ENCODE measurements at places on chromosomes 3 and 15.
A peak's percentile ranks its signal among the peaks of the same experiment; 100 is the strongest.

DNA sequence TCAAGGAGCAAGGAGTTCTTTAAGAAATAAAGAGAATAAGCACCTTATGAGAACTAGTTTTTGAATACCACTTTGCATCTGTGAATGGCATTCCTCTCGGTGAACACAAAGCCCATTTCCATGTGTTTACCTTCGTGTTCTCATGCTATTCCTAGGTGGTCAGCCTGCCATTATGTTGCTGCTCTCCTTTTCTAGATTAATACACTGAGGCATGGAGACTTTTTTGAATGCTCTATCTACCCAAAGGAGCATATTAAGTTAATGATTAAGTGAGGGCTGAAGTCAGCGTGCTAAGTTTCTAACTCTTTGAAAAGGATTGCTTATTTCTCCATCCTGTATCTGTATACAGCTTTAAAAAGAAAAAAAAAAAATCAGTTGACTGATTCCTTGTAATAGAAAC lies 394.5 kb downstream of the MECOM start:
- DNase-seq = no peak

- no peak for DNase-seq
These were observed 4.5 kb upstream of the ZBTB47 start for GRCh38 chr3:42649006-42649405.

DNA sequence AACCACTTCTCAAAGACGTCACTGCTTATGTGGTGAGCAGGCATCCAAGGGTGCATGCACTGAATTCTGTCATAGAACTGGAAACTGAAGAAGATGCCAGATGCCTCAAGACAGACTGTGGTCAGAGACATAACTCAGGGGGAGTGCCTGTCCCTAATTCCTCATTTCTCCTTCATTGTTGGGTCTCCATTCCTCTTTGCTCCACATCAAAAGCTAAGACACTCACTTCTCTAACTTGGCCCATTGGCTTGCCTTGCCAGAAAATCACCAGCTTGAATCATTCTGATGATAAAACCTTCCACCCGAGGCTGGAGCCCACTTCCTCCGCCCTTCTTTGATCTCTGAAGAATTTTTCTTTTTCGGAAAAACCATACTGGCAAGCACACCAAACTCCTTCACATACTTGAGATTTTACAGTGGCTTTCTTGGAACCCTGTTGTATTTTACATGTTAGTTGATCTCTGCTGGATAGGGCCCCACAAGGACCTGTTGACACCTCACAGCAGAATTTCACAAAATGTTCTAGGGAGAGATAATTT lies 69.9 kb downstream of the COL8A1 start:
- no peak for DNase-seq

DNA sequence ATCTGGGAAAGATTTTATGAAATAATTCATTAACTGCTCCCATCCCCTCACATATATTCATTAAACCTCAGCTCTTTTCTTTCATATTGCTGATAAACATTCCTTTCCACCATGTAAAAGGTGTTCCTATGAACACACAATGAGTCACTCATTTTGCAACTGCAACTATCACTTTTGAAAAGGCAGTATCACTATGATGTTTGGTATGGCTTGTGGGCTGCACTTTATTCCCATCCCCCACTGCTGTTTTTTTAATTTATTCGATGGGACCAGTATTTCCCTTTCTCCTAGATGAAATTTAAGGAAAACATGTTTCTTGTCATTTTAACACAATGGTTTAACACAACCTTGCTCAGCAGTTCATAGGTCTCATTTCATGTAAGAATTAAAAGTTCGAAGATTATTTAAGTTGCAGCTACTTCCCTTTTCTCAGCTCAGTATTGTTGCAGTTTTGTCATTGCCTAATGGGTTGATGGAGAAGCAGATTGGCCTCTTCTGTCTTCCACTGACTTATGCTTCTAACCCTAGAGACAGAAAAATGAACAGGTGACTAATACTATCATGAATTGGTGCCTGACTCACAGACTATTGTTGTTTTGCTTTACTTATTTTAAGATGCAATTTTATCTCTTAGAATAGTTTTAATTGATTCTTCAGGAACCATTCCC lies 280.3 kb downstream of the ZPLD1 start:
- no peak for DNase-seq

DNA sequence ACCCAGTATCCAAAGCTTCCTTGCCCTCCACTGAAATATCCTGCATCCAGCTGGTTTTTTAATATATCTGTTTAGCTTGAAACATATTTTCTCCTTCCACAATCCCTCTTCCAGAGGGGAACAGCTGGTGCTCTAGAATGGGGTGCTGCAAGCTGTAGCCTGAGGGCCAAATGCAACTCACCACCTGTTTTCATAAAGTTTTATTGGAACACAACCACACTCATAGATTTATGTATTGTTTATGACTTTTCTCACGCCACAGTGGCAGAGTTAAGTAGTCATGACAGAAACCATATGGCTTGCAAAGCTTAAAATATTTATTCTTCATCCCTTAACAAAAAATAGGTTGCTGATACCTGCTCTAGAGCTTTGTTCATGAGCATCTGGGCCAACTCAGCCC lies 298.7 kb downstream of the CLSTN2 start:
- DNase-seq = no peak

DNA sequence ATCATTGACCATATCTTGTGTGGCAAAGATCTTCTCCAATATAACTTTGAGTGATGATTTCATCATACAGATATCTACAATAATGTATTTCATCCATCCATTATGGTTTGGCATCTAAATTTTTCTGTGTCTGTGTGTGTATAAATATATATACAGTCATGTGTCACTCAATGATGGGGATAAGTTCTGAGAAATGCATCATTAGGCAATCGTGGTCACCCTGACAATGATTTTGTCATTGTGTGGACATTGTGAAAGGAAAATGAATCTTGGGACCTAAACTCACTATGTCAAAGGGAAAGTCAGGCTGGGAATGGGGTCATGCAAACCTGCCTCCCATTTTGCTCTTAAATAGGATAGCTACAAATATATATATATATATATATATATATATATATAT lies 12.4 kb downstream of the CFAP161 start:
- DNase-seq = no peak

DNA sequence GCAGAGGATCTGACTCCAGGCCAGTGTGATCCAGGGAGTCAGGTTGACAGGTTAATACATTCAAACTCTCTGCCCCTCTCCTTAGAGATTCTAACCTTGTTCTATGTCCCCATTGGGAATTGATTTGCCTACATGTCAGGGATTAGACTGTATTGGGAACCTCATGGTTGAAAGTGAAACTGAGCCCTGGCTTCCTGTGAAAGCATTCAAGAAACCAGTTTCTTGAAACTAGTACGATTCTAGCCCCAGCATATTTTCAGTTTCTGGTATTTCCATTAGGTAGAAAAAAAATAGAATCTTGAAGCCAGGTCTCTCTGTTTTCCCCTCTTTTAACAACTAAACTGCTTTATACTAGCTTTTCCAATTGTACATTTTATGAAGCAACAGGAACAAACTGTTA lies 140.4 kb upstream of the ABI3BP start:
- DNase-seq = no peak

GRCh38 chr3:184479426-184480126 lies 82.0 kb upstream of the EPHB3 start:
- DNase-seq = no peak

DNA sequence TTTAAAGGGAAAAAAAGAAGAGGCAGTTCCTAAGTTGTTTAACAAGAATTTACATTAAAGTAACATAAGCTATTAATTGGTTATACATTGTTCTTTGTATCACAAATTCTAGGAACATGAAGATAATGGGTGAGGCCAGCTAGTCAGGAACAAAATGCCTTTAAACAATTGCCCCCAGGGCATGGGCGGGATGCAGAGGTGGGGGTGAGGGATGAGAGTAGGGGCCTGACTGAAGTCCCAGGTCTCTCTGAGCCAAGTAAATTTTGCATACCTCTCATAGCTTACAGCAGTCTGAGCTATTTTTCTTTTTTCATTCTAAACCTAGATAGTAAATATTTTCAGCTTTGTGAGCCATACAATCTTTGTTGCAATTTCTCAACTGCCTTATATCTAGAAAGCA lies 77.8 kb upstream of the RNU6-1 start:
- no peak for DNase-seq

- DNase-seq = no peak
These were observed 529.1 kb upstream of the CCDC54 start for GRCh38 chr3:106848099-106848498.

DNA sequence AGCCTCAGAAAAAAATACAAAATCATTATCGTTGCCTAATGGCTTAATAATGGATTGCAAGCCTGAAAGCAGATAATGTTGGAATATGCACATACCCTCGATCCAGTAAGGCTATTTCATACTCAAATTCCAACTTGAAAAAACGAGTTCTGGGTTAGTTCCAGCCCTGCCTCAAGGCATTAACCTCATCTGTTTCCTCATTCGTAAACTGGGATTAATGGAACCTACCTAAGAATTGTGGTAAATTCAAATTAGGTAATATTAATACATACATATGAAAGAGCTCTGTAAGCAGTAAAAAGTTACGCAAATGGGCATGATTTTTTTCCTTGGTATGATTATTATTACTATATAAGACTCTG lies 107.5 kb downstream of the SRGAP3 start:
- no peak for DNase-seq

GRCh38 chr15:69161079-69161877 lies 843 bp downstream of the GLCE start:
- DNase-seq = peak; percentile 53

GRCh38 chr3:195582947-195583346 lies 793 bp downstream of the APOD start:
- no peak for DNase-seq

DNA sequence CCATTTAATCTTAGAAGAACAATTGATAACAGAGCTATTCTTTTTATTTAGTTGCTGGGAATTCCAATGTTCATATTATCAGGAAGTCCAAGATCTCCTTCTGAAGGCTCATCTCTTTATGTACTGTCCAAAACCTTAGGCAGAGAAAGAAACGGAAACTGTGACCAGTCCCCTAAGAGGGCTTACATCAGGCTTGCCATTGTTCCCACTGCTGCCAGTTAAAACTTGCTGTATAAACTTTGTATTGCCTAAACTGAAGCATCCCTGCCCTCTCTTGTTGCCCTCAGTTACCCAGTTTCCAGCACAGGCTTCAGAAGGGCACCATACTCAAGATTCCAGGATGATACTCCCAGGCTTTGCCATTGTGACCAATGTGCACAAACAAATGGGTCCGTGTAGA lies 435.2 kb upstream of the NAALADL2 start:
- no peak for DNase-seq

DNA sequence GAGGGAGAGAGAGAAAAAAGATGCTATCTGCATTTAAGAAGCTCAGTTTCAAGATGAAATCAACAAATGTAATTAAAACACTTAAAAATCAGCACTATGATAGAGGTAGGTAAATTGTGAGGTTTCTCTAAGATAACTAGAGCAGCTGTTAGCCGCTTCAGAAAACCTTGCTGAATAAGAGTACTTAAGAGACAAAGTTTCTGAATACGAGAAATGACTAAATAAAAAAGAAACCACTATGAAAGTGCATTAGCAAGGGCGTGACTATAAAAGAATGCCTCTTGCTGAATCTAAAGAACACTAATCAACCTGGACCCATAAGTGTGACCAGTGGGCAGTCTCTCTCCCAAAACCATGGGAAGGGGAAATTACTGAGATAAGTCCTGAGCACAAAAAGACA lies 41.8 kb downstream of the IQCB1 start:
- no peak for DNase-seq

DNA sequence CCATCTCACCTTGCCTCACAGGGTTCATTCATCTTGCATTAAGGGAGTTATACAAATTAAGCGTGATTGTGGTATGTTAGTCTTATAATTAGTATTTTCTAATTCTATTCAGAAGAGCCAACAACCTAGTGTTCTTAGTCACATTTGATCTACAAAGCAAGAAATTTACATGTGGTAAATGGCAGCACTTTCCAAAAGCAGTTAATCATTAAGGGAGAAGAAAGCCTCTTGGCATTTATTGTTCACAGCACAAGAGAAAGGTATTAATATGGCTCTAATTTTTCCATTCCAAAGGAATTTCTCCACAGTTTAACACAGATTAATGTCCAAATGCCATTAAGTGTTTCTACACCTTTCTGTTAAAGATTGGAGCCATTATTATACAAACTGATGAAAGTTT lies 1077.1 kb downstream of the ZPLD1 start:
- no peak for DNase-seq

DNA sequence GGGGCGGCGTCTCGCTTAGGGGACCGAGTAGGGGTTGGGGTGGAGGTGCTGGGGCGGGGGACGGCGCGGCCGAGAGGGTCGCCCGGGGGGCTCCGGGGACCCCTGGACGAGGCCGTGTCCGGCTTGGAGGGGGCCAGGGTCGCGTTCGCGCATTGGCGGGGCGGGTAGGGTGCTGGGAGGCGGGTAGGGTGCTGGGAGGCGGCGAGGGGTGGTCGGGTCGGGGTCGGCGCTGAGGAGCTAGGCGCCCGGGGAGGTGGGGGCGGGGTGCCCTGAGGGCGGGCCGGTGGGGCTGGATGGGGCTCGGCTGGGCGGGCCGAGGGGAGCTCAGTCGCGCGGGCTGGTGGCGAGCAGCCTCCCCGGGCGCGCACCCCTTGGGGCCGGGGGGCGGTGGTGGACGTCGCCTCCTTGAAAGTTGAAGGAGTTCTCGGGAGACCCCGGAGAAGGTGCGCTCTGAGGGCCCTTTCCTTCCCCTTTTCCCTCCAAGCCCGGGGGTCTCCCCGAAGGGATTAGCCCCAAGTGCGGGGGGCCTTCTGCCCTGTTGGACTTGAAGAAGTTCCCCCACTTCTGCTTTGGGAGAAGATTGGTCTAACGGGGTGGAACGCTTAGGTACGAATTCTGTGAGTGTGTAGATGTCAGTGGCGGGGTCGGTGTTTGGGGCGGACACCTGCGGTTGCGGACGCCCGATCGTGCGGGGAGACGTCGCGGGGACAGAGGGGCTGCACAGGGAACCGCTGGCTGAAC lies 543 bp downstream of the MEF2A start:
- DNase-seq = peak; percentile 53

GRCh38 chr3:197001972-197002700 lies 27.5 kb downstream of the MELTF start:
- DNase-seq = no peak

DNA sequence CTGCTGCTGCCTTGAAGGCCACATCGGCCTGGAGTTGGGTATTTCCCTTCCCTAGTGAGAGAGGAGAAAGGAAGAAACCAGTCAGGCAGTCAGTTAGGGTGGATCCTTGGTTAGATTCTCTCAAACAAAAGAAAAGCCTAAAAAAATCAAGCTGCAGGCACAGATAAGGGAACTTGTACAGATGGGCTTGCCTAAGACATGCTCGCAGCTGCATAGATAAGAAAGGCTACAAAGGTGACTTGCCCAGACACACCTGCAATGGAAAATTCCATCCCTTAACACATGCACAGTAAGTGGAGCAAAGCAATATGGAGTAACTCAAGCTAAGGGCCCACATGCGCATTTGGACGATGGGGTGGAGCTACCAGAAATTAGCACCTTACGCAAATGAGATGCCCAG lies 199.7 kb upstream of the ARPP21 start:
- no peak for DNase-seq

DNA sequence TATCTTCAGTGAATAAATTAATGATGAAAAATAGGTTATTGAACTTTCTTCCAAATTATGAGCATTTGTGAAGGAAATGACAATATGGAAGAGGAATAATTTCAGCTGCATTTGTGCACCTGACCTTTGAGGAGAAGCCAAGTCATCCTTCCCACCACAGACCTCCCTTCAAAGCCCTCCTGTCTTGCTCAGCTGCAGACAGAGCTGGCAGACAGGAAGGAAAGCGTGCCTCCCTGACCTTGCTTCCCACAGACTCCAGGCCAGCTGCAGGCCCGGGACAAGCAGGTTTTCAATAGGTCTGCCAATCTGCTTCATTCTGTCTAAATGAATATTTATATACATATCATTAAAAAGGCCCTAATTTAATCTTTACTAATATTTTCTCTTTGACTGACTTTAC lies 152.9 kb upstream of the RBMS3 start:
- DNase-seq = no peak

- peak; percentile 44 for DNase-seq
These were observed 878 bp upstream of the RAD51 start for GRCh38 chr15:40693904-40694687.

Data from RPMI8226 (cell line).